MCF 10A (cell line): ENCODE measurements at places on chromosomes 6 and 20. TPM values are rescaled to one million over a fixed set of nuclear protein-coding genes. Genes with fewer than 3 reads are reported as not detected.

The HLA-DOB gene
- total RNA-seq = 0.56 and 0.79 TPM in 2 replicates

The CLPSL1 gene
- total RNA-seq = not detected in 2 replicates

The TJAP1 gene
- total RNA-seq = 70.9 and 78.9 TPM in 2 replicates

The SLC22A7 gene
- total RNA-seq = not detected in 2 replicates

The MMP24 gene
- 0.10 TPM in 1 of 2 replicates, not detected in the other for total RNA-seq

The PNPLA1 gene
- 0.27 TPM in 1 of 2 replicates, not detected in the other for total RNA-seq

The EPPIN gene
- not detected in 2 replicates for total RNA-seq

The GPR63 gene
- total RNA-seq = 0.42 and 0.54 TPM in 2 replicates

The TUBB2B gene
- total RNA-seq = 0.47 and 0.54 TPM in 2 replicates

The NKX2-4 gene
- total RNA-seq = not detected in 2 replicates

The ZSCAN31 gene
- 5.0 and 6.7 TPM in 2 replicates for total RNA-seq

The BTN1A1 gene
- total RNA-seq = not detected in 2 replicates

The PFDN6 gene
- 54.7 and 67.1 TPM in 2 replicates for total RNA-seq

The CALHM4 gene
- total RNA-seq = not detected in 2 replicates

The LY86 gene
- total RNA-seq = not detected in 2 replicates

The GPLD1 gene
- 0.16 and 0.20 TPM in 2 replicates for total RNA-seq

The RING1 gene
- 45.4 and 48.3 TPM in 2 replicates for total RNA-seq

The BACH2 gene
- total RNA-seq = 7.5 and 9.9 TPM in 2 replicates

The ZNF391 gene
- 6.2 and 8.3 TPM in 2 replicates for total RNA-seq

The SULF2 gene
- 68.7 and 82.2 TPM in 2 replicates for total RNA-seq

The SLC12A5 gene
- total RNA-seq = 0.75 and 0.98 TPM in 2 replicates

The SIGLEC1 gene
- total RNA-seq = not detected in 2 replicates

The IL17F gene
- not detected in 2 replicates for total RNA-seq

The MYLK2 gene
- total RNA-seq = 0.14 and 0.32 TPM in 2 replicates

The CST2 gene
- total RNA-seq = not detected in 2 replicates

The PTCRA gene
- total RNA-seq = not detected in 2 replicates

The REPS1 gene
- total RNA-seq = 54.8 and 65.3 TPM in 2 replicates

The NOX3 gene
- not detected in 2 replicates for total RNA-seq

The TRIM31 gene
- not detected in 2 replicates for total RNA-seq
